ENCODE measurements at places on chromosomes 2 and 18.

- no peak overlapping the region for H3K4me3 ChIP-seq
- no peaks in the 10 kb centered on the region for H3K36me3 ChIP-seq
- DNase-seq = no peak
- H3K4me1 ChIP-seq = peaks cover 61% of the 10 kb centered on the region
- H3K27me3 ChIP-seq = no peaks in the 10 kb centered on the region
These were observed 6.8 kb downstream of the PHLPP1 start for GRCh38 chr18:62721839-62722795.

DNA sequence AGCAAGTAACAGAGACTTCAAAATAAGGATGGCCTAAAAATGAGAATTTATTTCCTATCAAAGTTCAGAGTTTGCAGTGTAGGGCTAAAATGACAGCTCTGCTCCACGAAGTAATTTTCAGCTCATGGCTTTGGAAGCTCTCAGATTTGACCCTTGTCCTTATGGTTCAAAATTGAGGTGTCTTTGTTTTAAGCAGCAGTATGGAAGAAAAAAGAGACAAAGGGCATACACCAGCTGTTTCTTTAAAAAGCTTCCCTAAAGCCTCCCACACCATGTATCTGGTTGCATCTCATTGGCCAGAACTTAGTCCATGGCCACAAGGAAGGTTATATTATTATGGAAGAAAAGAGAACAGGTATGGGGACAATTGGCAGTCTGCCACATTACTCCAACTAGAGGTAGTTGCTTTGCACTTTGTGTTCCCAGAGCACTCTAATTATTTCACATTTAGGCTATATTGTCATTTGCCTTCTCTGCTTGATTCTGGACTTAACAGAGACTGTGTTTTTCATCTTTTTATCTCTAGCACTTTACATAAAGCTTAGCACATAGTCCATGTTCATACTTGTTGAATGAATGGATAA lies 180.4 kb downstream of the MCFD2 start:
- no peak for DNase-seq
- H3K4me1 ChIP-seq = peaks cover 13% of the 10 kb centered on the region
- H3K4me3 ChIP-seq = no peak overlapping the region
- H3K27ac ChIP-seq = no peak overlapping the region
- no peaks in the 10 kb centered on the region for H3K36me3 ChIP-seq
- no peaks in the 10 kb centered on the region for H3K27me3 ChIP-seq

DNA sequence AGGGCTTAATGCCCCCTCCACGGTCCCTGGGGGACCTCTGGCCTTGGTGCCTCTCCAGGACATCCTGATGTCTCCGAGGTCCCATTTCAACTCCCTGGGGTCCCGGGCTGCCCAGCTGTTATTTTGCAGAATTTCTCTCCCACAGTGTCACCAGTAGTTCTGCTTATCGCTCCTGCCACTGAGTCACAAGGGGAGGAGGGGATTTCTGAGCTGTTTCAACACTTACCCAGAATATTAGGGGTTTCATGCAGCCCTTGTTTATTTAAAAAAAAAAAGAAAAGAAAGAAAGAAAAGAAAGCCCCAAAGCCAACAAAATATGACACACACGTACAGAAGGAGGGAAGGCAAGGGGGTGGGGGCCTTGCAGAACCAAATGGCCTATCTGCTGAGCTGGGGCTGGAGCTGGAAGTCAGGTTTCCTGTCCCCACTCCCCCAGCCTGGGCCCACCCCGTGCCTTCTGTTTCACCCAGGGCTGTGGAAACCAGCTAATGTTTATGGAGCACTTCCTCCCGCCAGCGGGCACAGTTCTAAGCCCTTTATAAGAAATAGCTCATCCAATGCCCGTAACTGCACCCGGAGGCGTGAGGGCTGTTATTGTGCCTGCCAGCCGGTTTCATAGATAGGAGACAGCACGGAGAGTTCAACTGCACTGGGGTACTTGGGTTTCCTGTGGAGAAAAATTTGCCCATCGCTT lies 8.4 kb upstream of the ARID5A start:
- H3K4me1 ChIP-seq = peaks cover 9% of the 10 kb centered on the region
- H3K4me3 ChIP-seq = peak overlapping the region; percentile 53
- peaks cover 72% of the 10 kb centered on the region for H3K27me3 ChIP-seq
- H3K27ac ChIP-seq = no peak overlapping the region

DNA sequence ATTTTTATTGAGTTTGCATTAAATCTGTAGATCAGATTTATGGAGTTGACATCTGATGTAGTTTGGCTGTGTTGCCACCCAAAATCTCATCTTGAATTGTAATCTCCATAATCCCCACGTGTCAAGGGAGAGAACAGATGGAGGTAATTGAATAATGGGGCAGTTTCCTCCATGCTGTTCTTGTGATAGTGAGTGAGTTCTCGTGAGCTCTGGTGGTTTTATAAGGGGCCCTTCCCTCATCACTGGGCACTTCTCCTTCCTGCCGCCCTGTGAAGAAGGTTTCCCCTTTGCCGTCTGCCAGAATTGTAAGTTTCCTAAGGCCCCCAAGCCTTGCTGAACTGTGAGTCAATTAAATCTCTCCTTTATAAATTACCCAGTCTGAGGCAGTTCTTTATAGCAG lies 32.2 kb downstream of the ZC3H15 start:
- peak overlapping the region; percentile 10 for H3K27ac ChIP-seq
- H3K27me3 ChIP-seq = no peaks in the 10 kb centered on the region
- H3K4me1 ChIP-seq = no peaks in the 10 kb centered on the region
- DNase-seq = no peak

DNA sequence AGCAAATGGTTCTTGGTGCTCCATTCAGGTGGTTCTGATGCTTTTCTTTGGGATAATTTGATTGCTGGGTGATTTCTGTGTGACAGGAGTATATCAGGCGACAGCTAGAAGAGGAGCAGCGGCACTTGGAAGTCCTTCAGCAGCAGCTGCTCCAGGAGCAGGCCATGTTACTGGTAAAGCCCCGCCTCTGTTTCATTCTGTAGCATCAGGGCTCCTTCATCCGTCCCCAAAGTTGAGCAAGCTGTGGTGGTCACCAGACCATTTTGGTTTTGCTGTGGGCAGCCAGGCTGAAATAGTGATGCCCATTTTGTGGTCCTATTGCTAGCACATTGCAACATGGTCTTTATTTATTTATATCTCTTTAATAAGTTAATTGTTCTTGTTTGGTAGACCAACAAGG lies 132.8 kb upstream of the IL1R2 start:
- H3K36me3 ChIP-seq = peaks cover 14% of the 10 kb centered on the region
- no peaks in the 10 kb centered on the region for H3K27me3 ChIP-seq
- no peak overlapping the region for H3K4me3 ChIP-seq
- no peak for DNase-seq
- no peak overlapping the region for H3K27ac ChIP-seq

GRCh38 chr2:118830881-118831280 lies 16.6 kb downstream of the EN1 start:
- no peak for DNase-seq
- H3K4me1 ChIP-seq = peaks cover 23% of the 10 kb centered on the region
- no peak overlapping the region for H3K27ac ChIP-seq
- H3K36me3 ChIP-seq = no peaks in the 10 kb centered on the region
- H3K4me3 ChIP-seq = no peak overlapping the region

- H3K4me1 ChIP-seq = peaks cover 15% of the 10 kb centered on the region
- H3K36me3 ChIP-seq = no peaks in the 10 kb centered on the region
- DNase-seq = no peak
These were observed 198.2 kb downstream of the NDUFA10 start for GRCh38 chr2:239826786-239827522.

DNA sequence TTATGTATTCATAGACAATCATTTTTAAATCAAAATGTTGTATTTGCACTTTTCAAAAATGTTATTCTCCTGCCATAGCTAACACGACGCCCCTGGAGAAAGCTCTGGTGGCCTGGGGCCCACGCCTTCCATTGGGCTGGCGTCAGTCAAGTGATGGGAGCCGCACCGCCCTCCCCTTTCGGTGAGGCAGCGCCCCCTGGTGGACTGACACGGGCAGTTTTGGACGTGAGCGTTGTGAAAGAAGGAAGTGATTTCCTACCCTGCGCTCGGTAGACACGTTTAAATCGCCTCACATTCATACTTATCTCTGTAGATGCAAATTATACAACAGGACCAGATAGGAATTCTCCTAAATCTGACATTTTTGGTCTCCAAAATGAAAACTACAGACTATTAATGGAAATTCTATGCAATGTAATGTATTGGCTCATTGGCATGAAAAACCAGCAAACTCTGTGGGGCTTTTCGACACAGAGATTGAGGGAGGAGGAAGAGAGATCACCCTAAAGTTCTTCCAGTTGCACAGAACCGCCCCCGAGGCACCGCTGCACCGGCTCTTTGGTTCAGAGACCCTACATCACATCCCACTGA lies 326.2 kb upstream of the SOX11 start:
- H3K27me3 ChIP-seq = no peaks in the 10 kb centered on the region
- peak; percentile 88 for DNase-seq
- H3K36me3 ChIP-seq = no peaks in the 10 kb centered on the region
- peaks cover 18% of the 10 kb centered on the region for H3K4me1 ChIP-seq
- no peak overlapping the region for H3K4me3 ChIP-seq

DNA sequence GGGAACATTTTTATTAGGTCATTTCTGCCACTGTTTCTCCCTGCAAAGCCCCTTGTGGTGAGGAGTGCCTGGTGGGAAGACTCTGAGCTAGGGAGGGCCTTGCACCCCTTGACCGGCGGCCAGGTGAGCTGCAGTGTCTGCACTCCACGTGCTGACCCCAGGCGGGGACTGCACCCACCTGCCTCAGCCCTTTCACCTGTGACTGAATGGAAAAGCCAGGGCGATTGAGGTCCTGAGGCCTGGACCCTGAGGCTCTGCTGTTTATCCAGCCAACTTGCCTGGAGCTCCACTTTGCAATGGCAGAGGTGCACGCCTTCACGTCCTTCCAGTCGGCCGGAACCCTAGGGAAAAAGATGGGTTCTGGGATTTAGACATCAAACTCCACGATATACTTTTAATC lies 53.1 kb downstream of the TMEM18 start:
- H3K36me3 ChIP-seq = no peaks in the 10 kb centered on the region
- H3K27me3 ChIP-seq = no peaks in the 10 kb centered on the region
- DNase-seq = no peak
- no peak overlapping the region for H3K4me3 ChIP-seq
- H3K27ac ChIP-seq = no peak overlapping the region

GRCh38 chr2:43425659-43426058 lies 170.2 kb downstream of the THADA start:
- DNase-seq = no peak
- H3K36me3 ChIP-seq = no peaks in the 10 kb centered on the region
- no peaks in the 10 kb centered on the region for H3K27me3 ChIP-seq
- no peaks in the 10 kb centered on the region for H3K4me1 ChIP-seq
- H3K4me3 ChIP-seq = no peak overlapping the region

DNA sequence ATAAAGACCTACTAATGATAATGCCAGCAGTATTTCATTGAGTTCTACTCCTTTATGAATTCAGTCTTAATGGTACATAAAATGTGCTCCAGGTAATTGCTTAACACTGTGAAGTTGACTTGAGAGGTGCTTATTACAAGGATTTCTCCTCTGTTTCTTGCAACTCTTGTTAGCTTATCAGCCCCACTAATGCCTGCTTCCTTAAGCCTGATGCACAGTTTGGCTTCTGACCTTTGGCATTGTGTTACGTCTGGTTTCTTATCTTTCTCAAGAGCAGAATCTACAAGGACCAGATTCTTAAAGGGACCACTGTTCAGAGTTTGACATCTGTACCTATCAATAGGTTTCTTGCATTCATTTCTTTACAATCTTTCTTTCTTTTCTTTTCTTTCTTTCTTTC lies 223.9 kb upstream of the CWC22 start:
- no peaks in the 10 kb centered on the region for H3K27me3 ChIP-seq
- no peaks in the 10 kb centered on the region for H3K36me3 ChIP-seq
- peak; percentile 53 for DNase-seq

- H3K27me3 ChIP-seq = no peaks in the 10 kb centered on the region
- no peak overlapping the region for H3K27ac ChIP-seq
- H3K4me3 ChIP-seq = no peak overlapping the region
- no peaks in the 10 kb centered on the region for H3K36me3 ChIP-seq
- no peak for DNase-seq
These were observed 38.9 kb downstream of the SETBP1 start for GRCh38 chr18:44719519-44720060.

- no peaks in the 10 kb centered on the region for H3K36me3 ChIP-seq
- H3K4me1 ChIP-seq = no peaks in the 10 kb centered on the region
- H3K27me3 ChIP-seq = no peaks in the 10 kb centered on the region
- H3K4me3 ChIP-seq = no peak overlapping the region
These were observed 935.9 kb upstream of the LRATD1 start for GRCh38 chr2:13696601-13697000.

Data from neural progenitor cell (in vitro differentiated cells).